ENCODE measurements at places on chromosomes 11 and 22.

- DNase-seq: no peak
Observed at GRCh38 chr11:108402241-108402640, 65.1 kb downstream of the C11orf65 start.

DNA sequence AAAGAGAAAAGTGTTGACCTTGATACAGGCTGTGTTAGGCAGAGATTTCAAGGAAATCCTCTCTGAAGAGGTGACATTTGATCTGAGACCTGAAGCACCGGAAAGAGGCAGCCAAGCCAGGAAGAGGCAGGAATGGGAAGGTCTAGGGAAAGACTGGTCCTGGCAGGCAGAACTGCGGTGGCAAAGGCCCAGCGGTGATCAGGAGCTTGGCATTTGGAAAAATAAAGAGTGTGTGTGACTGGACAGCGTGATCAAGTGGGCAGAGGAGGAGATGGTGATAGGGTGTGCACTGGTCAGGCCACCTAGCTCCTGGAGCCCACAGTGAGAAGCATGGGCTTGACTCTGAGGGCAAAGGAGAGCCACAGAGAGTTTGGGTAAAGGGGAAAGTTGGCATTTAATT is 27.2 kb upstream of the GAB4 start:
- DNase-seq: no peak

DNA sequence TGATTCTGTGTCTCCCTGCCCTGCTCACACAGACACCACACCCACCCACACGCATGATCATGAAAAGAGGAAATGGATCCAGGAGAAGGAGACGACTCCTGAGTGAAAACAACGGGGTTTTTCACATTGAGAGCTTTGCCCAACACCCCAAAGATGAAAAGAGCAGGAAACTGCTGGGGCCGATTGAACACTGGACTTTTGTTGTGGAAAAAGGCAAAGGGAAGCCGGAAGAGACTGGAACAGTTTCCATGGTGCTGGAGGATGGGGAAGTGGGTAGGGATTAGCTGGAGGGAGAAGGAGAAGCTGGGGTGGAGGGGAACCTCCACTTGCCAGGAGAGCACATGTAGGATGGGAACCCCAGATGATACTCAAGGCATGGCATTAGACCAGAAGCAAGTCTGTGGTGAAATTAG is 5.2 kb upstream of the SLC43A3 start:
- no peak for DNase-seq

DNA sequence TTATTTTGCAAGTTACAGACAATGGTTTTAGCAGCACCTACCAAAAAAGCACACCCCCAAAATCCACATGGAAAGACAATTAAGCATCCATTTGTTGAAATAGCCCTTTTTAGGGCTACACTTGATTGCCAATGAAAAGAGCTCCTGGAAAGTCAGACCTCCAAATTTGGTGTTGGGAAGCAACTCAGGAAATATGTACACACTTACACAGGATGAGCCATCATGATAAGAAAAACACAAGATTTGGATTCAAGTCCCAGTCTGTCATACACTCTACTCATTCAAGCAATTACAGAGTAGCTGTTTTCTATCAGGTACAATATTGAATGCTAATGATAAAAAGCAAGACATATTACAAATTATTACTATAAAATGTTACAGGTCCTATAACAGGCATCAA is 31.5 kb downstream of the FAM168A start:
- DNase-seq: no peak

DNA sequence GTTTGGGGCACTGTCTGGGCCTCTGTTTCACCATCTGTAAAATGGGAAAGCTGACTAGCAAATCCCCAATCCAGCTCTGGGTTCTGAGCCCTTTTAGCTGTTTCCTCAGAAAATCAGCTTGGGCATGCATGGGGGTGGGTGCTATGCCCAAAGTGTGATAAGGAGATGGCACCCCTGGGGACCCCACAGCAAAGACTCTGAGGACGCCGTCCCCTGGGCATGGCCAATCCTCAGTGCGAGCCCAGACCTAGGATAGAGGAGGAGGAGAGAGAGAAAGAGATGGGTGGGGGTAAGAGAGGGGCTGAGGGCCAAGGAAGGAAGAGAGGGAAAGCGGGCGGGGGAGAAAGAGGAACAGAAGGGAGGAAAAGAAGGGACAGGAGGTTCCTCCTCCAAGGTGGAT is 31.8 kb downstream of the TPBGL start:
- DNase-seq: no peak

- no peak for DNase-seq
Observed at GRCh38 chr11:72773696-72774095, 20.2 kb downstream of the STARD10 start.
